ENCODE measurements at places on chromosomes 1 and 21. TPM values are rescaled to one million over a fixed set of nuclear protein-coding genes. Genes with fewer than 3 reads are reported as not detected.

DNA sequence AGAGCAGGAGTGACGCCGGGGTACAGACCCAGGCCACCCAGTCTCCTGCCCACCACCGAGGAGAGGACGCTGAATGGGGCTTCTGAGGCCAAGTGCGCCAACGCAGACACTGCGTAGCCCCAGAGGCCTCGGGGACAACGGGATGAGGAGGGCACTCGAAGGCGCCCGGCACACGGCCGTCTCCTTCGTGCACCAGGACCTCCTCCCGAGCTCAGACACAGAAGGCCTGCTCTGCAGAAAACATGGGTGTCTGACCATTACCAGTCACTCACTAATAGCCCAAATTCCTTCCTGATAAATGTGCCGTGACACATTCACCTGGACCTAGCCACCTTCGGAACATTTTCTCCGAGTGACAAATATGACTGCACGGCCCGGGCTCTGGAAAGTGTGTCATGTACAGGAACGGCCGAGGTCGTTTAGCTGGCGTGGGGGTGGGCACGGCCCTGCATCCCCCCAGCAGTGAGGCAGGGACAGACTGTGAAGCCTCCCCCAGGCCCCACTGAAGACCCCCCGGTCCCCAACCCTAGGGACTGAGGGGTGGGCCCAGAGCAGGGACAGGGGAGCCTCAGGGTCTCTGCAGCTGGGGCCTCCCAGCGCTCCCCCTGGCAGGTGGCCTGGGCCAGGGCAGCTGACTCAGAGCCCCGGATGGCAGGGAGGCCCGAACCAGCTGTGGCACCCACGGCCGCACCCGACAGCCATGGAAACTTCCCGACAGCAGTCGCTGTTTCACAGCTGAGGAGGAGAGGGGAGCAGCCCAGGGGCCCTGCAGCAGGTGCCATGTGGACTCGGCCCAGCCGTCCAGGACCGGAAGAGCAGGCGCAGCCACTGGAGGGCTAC, 16.7 kb upstream of the COL6A2 start:
- H3K4me1 ChIP-seq = peaks cover 24% of the 10 kb centered on the region
- H3K4me3 ChIP-seq = no peak overlapping the region
- peaks cover 2% of the 10 kb centered on the region for H3K36me3 ChIP-seq
- no peaks in the 10 kb centered on the region for H3K27me3 ChIP-seq
- H3K27ac ChIP-seq = no peak overlapping the region

Gene ZNF648
- not detected for total RNA-seq

DNA sequence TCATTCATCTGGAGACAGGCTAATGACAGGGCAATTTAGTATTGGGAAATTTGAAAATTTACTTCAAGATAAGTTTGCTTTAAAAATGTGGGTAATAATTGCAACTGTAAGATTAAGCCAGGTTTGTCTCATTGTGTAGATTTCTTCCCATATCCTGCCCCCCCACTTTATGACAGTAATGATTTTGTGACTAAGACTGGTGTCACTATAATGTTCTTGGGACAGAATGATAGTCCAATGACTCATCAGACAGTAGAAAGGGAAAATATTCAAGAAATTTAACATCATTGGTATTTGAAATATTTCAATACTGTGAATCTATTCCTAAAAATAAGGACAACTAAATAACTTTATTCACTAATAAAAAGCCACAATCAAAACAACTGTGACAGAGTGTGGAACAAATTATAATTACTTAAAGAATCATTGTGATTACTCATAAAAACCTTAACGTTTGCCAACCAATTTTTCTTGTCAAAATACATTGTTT, 36.7 kb downstream of the FH start:
- H3K36me3 ChIP-seq = no peaks in the 10 kb centered on the region
- peak overlapping the region; percentile 95 for H3K27ac ChIP-seq
- H3K4me1 ChIP-seq = peaks cover 34% of the 10 kb centered on the region
- no peaks in the 10 kb centered on the region for H3K27me3 ChIP-seq
- H3K4me3 ChIP-seq = no peak overlapping the region

- H3K27ac ChIP-seq = no peak overlapping the region
- H3K27me3 ChIP-seq = peaks cover 22% of the 10 kb centered on the region
- no peaks in the 10 kb centered on the region for H3K36me3 ChIP-seq
- no peak for DNase-seq
- H3K4me3 ChIP-seq = no peak overlapping the region
Measured at GRCh38 chr21:17889171-17889570, 70.0 kb upstream of the C21orf91 start.

- no peak overlapping the region for H3K4me3 ChIP-seq
- no peak overlapping the region for H3K27ac ChIP-seq
- no peaks in the 10 kb centered on the region for H3K36me3 ChIP-seq
- H3K27me3 ChIP-seq = peaks cover 15% of the 10 kb centered on the region
Measured at GRCh38 chr1:222009105-222009730, 267.3 kb upstream of the DUSP10 start.

Gene DNAJC28
- total RNA-seq = 2.4 TPM

DNA sequence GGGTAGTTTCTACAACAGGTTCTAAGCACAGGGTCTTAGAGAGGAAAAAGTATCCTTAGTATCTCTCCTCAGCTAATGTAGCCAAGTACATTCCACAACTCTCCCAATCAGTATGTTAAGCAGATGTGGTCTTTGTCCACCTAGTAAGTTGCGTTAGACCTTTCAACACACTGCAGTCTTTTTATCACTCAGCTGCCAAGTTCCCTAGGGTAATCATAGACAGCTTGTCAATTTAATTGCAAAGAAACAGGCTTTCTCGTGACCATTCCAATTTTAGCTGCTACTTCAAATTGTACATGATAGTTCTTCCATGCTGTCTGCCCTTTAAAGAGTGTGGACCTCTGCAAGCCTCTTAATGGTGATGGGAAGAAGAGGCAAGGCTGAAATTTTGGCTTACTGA, 211.8 kb upstream of the PKN2 start:
- H3K27me3 ChIP-seq = peaks cover 4% of the 10 kb centered on the region
- no peaks in the 10 kb centered on the region for H3K4me1 ChIP-seq
- no peak overlapping the region for H3K27ac ChIP-seq

All from chondrocyte (in vitro differentiated cells).